Effector memory CD8-positive, alpha-beta T cell (primary cell): ENCODE measurements at places on chromosomes 5 and 9.

GRCh38 chr5:126464016-126464415 lies 40.8 kb downstream of the GRAMD2B start:
- no peak for DNase-seq

DNA sequence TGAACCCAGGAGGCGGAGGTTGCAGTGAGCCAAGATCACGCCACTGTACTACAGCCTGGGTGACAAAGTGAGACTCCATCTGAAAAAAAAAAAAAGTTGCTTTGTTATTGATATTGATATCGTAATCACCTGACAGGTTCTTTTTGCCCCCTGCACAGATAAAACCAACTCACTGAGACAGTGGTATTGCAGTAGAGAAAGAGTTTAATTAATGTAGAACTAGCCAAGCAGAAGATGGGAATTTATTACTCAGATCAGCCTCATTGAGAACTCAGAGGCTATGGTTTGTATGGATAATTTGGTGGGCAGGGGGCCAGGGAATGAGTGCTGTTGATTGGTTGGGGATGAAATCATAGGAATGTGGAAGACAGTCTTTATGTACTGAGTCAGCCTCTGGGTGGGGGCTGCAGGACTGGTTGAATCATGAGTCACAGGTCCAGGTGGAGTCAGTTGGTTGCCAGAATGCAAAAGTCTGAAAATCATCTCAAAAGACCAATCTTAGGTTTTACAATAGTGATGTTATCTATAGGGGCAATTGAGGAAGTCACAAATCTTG lies 35.8 kb upstream of the MEGF10 start:
- DNase-seq = no peak

GRCh38 chr9:71646131-71646530 lies 122.2 kb downstream of the CEMIP2 start:
- DNase-seq = no peak

GRCh38 chr5:86679949-86680348 lies 62.2 kb downstream of the COX7C start:
- DNase-seq = no peak

DNA sequence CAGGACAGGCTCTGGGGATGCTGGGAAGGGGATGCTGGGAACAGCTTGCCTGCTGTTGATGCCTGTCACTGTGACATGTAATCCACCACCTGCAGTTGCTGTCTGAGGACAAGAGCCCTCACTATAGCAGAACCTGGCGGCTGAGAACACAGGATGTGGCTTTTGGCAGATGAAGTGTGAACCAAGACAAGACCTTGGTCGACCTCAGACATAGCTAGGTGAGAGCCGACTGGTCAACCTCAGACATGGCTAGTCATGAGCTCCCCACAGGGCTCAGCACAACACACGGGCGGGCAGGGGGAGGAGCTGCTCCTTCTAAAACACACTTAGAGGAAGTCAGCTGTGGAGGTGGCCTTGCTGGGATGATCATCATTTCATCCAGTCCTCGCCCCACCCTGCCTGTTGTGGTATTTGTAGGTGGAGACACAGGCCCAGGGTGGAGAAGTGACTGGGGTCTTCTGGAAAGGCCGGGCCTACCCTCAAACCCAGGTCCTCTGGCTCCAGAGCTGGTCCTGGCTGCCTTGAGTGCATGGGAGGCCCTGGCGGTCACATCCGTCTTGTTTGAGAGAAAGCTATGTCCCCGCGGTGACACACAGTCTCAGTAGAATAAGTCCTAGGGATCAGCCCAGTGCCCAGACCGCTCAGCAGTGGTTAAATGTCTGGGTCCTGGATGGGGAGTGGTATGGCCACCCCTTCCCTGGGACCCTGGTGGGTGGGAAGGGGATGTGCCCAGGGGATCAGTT lies 6.1 kb downstream of the SUSD3 start:
- peak; percentile 87 for DNase-seq

DNA sequence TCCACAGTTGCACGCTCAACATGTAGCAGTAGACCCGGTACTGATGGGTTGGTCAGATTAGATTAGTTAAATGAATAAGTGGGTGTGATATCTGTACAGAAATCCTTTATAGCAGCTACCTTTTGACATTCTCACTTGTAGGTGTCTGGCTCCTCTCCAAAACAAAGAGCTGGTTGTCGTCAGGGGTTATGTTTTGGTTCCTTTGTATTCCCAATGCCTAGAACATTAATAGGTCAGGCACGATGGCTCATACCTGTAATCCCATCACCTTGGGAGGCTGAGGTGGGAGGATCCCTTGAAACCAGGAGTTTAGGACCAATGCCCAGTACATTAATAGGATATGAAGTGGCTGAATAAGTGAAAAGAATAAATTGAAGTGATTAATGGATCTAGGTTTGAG lies 182.1 kb downstream of the SNCAIP start:
- no peak for DNase-seq

GRCh38 chr9:133873461-133873891 lies 118.6 kb downstream of the VAV2 start:
- no peak for DNase-seq

- DNase-seq = no peak
Observed at GRCh38 chr5:21834863-21835262, 1018.3 kb downstream of the CDH12 start.

- no peak for DNase-seq
Observed at GRCh38 chr5:99070822-99071221, 142.0 kb upstream of the CHD1 start.

GRCh38 chr5:79990205-79990597 lies 861 bp downstream of the MTX3 start:
- no peak for DNase-seq

DNA sequence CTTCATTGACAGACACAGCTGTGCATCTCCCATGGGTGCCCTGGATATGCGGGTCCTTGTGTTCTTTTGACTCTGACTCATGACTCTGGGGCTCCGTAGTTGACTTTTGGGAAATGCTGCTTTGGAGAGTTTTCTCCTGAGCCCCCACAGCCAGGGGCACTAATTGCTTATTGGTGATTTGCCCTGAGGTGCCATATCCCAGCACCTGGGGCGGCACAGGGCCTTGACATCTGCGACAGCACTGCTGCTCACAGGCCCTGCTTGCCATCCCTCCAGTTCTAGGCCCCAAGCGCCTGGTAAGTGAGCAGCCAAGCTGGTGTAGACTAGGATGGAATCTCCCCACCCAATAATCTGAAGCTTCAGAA lies 75.1 kb downstream of the AMBP start:
- no peak for DNase-seq

DNA sequence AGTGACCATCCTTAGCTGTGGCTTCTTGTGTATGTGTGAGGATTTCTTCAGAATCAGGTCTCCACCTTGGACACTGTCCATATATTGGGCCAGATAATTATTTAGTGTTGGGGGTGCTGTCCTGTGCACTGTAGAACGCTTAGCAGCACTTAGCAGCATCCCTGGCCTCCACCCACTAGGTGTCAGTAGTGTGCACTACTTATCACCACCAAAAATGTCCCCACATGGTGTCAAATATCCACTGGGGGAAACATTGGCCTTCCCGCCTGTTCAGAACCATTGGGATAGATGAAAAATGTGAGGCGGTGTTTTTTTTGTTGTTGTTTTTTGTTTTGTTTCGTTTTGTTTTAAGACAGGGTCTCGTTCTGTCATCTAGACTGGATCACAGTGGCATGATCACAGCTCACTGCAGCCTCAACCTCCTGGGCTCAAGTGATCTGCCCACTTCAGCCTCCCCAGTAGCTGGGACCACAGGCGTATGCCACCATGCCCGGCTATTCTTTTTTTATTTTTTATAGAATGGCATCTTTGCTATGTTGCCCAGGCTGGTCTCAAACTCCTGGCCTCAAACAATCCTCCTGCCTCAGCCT lies 67.7 kb downstream of the TENT4A start:
- peak; percentile 10 for DNase-seq

DNA sequence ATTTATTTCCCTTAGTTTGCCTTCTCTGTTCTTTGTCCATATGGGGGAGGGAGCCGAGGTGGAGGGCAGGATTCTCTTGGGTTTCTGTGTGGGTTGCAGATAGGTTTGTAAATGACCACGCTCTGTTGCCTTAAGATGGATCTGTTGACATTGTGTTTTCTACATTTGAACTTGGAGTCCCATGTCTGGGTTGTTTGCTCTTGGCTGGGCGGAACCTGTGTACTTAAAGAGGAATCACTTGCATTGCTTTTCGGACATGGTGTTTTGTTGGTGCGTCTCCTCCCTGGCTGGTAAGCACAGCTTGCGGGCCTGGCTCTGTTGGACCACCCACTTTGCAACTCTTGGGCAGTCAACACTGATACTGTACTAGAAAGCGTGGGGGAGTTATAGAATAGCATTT lies 45.9 kb downstream of the EHMT1 start:
- DNase-seq = no peak

- DNase-seq = no peak
Observed at GRCh38 chr5:74516211-74516636, 124.3 kb downstream of the ENC1 start.

- peak; percentile 21 for DNase-seq
Observed at GRCh38 chr5:172731680-172732074, 39.3 kb downstream of the DUSP1 start.

DNA sequence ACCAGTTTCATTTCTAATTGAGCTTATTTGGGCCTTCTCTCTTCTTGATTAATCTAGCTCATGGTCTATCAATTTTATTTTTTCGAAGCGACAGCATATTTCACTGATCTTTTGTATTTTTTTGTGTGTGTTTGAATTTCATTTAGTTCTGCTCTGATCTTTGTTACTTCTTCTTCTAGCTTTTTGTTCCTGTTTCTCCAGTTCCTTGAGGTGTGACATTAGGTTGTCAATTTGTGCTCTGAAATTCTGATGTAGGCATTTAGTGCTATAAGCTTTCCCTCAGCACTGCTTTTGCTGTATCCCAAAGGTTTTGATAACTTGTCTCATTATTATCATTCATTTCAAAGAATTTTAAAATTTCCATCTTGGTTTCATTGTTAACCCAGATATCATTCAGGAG lies 67.3 kb downstream of the STRBP start:
- DNase-seq = no peak
